Trophoblast cell (in vitro differentiated cells and primary cell): ENCODE measurements at places on chromosomes 3 and 15.

- H3K4me3 ChIP-seq: no peak overlapping the region
- no peaks in the 10 kb centered on the region for H3K4me1 ChIP-seq
- H3K27me3 ChIP-seq: no peaks in the 10 kb centered on the region
- DNase-seq: peak; percentile 72
- H3K36me3 ChIP-seq: no peaks in the 10 kb centered on the region
Observed at GRCh38 chr15:48096355-48096786, 24.4 kb upstream of the SLC24A5 start.

DNA sequence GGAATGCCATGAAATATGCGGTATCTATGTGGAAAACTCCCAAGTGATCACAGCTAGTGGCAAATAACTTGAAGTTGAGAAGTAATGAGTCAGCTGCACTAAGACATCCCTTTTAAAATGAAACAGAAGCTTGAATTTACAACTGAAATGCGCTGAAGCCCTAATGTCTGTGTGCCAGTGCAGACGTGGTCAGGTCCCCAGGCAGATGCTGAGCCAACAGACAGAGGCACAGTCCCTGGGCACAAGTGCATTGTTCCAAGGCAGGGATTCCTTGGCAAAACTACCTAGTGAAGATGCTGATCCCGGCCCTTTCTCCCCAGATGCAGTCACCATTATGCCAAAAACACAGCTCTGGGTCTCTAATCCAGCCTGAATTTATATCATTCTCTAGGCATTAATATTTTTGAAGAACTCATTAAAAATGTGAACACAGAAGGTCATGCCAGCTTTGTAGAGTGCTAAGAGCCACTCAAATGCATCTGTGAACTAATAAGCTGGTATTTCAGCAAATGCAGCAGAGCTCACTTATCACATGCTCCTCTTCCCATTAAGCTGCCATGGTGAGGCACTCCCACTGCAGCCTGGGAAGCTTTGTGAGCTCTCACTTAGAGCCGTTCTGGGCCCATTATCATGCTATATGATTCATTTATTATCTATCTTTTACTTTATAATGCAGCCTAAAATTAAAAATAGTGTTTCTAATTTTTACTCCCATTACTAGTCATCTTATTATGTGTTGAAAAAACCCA lies 200.1 kb downstream of the GABRB3 start:
- H3K4me1 ChIP-seq: no peaks in the 10 kb centered on the region
- DNase-seq: no peak
- H3K27me3 ChIP-seq: no peaks in the 10 kb centered on the region
- no peaks in the 10 kb centered on the region for H3K36me3 ChIP-seq
- H3K4me3 ChIP-seq: no peak overlapping the region

DNA sequence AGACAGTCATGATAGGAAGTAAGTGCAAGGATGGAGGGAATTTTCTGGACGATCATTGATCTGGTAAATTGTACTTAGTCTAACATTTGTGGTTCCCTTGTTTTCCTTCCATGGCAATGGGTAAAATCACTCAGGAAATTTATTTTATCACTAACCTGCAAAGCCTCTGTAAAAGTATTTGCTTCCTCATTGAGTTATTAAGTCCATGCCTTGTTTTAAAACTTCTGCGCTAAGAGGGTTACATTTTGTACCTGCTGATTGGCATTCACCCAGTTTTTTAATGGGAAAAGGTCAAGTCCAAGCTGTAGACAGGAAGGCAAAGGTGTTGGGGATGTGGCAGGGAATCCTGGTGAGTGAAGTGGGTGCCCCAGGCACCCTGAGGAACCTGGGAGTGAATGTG lies 146.2 kb upstream of the NR2F2 start:
- peaks cover 3% of the 10 kb centered on the region for H3K4me1 ChIP-seq
- H3K27ac ChIP-seq: no peak overlapping the region
- H3K27me3 ChIP-seq: no peaks in the 10 kb centered on the region
- H3K36me3 ChIP-seq: no peaks in the 10 kb centered on the region
- no peak overlapping the region for H3K4me3 ChIP-seq
- DNase-seq: no peak

GRCh38 chr3:69888943-69889315 lies 110.6 kb upstream of the SAMMSON start:
- no peak for DNase-seq
- no peak overlapping the region for H3K4me3 ChIP-seq
- H3K27ac ChIP-seq: no peak overlapping the region
- H3K4me1 ChIP-seq: no peaks in the 10 kb centered on the region

DNA sequence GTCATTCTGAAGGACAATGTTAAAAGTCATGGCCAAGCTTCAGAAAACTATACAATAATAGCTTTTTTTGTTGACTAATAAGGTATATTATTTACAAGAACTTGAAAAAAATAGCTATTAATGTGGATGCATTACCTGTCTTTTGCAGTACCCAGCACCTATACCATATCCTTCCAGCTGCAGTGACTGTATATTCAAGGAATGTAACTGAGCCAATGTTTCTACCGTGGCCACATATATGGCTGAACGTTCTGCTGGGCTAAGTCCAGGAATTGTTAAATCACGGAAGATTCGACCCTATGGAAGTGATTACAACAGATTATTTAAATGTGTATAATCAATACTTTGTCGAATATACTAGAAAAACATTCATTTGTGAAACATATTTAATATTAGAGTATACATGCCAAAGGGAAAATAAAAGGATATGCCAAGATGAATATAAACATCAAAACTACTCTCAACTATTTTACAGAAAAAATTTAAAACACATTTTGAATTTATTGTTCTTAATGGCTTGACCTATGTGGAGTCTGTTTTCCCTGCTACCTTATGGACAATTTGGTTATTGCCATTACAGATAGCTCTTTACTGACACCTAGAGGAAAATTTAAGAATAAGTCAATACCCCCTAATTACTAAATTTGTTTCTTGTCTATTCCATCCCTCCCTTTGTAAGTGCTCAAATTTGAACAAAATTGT lies 17.6 kb downstream of the ACAD11 start:
- H3K4me3 ChIP-seq: no peak overlapping the region
- H3K36me3 ChIP-seq: no peaks in the 10 kb centered on the region
- H3K27ac ChIP-seq: no peak overlapping the region
- H3K4me1 ChIP-seq: no peaks in the 10 kb centered on the region
